ENCODE measurements at places on chromosomes 2 and 18.

DNA sequence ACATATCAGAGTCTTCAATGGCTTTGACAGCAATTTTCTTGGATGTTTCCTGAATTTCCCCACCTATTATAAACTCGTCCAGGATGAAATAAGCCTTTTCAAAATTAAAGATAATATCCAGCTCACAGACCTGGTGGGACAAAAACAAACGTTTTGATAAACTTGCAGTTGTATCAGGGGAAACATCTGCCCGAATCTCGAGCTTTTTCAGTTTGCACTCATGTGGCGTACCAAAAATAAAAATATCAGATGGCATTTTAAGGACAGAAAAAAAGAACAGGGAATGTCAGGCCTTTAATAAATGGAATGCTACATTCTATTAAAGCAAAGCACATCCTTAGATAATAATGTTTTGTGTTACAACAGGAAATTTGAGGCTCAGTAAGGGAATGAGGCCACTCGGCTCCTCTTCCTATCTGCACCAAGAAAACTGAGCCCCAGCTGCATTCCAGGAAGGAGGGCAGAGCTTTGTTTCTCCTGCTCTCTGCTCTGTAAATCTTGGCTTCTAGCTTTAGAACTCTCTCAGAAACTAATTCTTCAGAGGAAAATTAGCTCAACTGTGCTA, 72.1 kb downstream of the AP1S3 start:
- DNase-seq = no peak

DNA sequence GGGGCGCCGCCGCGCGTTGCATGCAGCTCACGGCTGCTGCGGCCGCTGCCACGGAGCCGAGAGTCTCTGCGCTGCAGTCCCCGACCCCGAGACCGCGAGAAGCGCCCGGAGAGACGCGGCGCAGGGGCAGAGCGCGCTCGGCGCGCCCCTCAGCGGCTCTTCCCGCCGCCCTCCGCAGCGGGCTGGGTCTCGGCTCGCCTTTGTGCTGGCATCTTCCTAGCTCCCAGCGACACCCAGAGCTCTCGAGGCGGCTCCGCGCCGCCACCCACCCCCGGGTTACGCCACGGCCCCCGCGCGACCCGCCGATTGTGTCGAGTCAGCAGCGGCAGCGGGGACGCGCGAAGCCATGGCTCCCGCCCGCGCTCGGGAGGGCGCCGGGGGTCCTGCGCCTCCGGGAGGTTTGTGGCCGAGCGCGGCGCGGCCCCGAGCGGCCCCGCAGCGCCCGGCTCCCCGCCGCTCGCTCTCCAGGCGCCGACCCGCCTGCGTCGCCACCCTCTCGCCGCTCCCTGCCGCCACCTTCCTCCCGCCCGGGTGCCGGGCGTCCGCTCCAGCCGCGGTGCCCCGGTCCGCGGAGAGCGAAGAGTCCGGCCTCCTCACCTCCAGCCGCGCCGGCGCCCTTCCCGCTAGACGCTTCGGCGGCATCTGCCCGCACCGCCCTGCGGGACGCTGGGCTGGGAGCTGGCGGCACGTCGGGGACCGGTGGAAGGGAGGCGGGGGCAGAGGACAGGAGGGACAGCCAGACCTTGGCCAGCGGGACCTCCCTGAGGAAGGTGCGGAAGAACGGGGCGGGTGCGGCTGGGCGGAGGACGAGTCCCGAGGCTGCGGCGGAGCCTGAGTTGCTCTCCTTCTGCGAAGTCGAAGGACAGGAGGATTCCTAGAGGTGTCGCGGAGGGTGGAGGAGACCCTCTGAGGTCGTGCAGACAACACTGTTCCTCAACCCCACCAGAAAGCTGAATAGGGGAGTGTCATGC, 46.3 kb upstream of the CCDC150 start:
- DNase-seq = peak; percentile 45

DNA sequence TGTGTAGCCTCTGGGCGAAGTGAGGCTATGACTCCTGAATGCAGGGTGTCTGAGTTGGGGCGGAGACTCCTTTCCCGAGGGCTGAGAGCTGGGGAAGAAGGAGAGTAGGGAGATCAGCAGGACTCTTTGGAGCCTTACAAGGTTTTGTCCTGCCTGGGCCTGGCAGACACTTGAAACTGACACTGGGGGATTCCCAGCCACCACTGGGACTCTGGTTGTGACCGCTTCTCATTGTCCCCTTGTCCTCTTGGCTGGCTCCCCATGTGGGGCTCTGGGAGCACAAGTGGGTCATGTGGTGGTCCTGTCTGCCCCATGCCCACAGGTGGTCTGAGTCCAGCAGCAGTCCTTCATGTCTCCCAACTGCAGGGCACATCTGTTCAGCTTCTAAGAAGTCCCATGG, 78.2 kb upstream of the MGAT4A start:
- no peak for DNase-seq

DNA sequence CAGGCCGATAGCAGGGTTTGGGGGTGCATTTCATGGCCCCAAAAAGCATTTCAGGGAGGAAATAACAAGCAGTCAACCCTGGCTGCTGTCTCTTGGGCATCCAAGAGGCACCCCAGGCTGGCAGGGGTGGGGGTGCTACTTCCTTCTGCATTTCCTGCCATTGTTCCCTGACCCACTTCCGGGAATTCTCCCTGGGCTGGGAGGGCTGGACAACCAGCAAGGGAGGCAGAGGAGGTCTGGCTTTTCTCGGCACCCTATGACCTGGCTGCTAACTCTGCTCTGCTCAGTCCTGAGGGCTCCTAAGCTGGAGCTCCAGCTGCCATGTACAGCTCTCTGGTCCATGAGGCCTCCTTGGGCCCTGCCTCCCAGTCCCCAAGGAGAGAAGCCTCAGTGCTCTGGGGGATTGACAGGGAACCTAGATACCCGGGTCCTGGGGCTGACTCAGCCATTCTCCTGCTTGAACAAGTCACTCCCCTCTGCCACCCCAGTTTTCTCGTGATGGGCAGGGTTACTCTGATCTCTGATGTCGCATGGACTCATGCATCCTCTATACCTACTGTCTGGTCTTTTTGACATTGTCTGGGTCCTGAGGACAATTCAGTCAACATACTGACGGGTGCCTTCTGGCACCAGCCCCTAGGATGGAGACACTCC, 47.2 kb downstream of the DYSF start:
- no peak for DNase-seq

DNA sequence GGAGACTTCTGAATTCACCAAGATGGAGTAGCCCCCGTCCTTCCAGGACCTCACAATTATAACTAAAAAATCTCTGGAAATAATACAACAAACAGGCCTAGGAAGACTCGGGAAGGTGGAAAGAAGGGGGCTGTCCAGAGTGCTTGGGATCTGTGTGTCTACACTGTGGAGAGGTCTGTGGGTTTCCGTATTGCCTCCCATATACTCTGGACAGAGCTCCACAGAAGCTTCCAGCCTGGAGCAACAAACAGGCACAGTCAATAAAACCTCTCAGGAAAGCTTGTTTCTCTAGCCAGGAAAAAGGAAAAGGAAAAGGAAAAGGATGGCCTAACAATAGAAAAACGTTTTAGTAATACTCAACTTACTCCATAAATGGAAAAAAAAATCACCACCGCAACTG, 655.9 kb downstream of the DSC3 start:
- no peak for DNase-seq

GRCh38 chr2:80496346-80496745, 191.8 kb upstream of the LRRTM1 start:
- no peak for DNase-seq

DNA sequence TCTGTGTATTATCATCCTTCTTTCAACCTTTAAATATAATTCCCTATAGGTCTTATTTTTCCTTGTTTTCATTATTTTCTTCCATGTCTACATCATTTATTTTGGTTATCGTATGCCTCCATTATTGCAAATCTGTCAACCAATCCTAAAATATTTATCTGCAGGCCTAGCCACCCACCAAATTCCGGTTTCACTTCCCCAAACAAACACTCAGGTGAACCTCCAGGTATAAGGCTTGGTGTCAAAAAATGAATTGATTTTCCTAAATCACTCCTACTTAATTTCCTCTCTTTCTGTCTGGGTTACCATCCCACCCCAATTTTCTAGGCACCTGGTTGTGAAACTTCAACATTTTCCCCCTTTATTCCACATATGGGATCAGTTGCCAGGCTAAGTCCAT, 111.9 kb upstream of the LINC00305 start:
- no peak for DNase-seq

- no peak for DNase-seq
Observed at GRCh38 chr2:14759082-14759481, 126.6 kb downstream of the LRATD1 start.

GRCh38 chr2:175792199-175792598, 209.9 kb downstream of the LNPK start:
- DNase-seq = no peak

GRCh38 chr2:143398781-143399180, 269.6 kb downstream of the ARHGAP15 start:
- no peak for DNase-seq

- peak; percentile 29 for DNase-seq
Observed at GRCh38 chr2:152925547-152926448, 207.4 kb downstream of the ARL6IP6 start.

- DNase-seq = no peak
Observed at GRCh38 chr18:50393802-50394201, 19.0 kb downstream of the SKA1 start.

GRCh38 chr2:217095511-217096205, 235.8 kb upstream of the TNP1 start:
- no peak for DNase-seq

DNA sequence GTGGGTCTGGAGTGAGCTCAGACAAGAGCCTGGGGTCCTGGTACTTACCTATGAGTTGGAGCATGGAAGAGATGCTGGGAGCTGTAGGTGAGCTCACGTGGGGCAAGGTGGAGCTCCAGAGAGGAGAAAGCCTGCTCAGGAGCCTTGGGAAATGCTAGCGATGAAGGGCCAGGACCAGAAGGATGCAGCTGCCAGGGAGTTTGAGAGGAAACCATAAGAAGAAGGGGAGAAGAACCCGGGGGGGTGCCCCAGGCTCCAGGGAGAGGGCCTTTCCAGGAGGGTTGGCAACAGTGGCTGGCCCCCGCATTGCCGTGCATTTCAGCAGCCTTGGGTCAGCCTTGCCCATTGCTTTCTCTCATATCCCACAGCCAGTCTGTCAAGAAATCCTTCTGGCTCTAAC, 268.7 kb downstream of the GLI2 start:
- DNase-seq = no peak

DNA sequence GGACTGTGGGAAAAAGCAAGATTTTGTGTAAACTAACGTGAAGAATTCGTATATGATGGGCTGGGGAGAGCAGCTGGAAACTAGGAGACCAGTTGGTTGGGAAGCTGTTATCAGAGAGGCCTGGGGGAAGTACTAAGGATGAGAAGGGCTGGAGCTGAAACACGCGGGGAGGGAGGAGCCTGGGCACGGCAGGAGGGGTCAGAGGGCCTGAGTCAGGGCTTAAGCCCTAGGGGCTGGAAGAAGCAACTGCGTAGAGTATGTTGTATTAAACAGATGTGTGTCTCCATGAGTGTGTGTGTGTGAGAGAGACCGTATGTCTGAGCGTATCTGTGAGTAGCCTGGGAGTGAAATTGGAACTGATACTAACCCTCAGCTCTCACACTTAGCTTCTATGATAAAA, 8.4 kb downstream of the POMC start:
- DNase-seq = no peak

GRCh38 chr2:134489732-134490384, 228.9 kb downstream of the TMEM163 start:
- no peak for DNase-seq

GRCh38 chr2:128446049-128446873, 127.6 kb upstream of the HS6ST1 start:
- no peak for DNase-seq

- no peak for DNase-seq
Observed at GRCh38 chr2:173860082-173860481, 105.1 kb downstream of the SP3 start.

DNA sequence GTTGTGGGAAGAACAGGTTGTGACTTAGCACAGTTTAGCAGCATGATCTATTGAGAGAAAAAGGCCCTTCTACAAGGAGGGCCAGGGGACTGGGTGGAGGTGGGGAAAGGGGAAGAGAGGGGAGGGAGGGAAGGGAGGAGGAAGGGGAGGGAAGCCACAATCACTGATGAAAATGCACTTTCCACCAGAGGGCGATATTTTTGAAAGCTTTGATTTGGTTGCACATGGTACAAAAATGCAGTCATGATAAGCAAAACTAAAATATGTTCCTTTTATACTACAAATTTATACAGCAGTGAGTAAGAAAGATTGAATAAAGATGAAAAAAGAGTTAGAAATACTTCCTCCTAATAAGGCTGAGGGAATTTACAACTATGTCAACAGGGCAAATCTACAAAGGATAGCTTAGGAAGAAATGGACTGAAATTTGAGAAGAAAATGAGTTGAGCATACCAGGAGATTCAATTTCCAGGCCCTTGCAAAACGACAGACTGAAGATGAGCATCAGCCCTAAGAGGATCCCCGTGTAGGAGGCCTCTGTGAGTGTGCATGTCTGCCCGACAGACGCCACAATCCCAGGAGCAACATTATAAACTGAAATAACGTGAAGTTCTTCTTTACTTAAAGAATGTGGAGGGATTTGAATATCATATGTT, 17.2 kb downstream of the SH3YL1 start:
- DNase-seq = no peak

- DNase-seq = no peak
Observed at GRCh38 chr18:79961527-79962291, 2.7 kb upstream of the HSBP1L1 start.

DNA sequence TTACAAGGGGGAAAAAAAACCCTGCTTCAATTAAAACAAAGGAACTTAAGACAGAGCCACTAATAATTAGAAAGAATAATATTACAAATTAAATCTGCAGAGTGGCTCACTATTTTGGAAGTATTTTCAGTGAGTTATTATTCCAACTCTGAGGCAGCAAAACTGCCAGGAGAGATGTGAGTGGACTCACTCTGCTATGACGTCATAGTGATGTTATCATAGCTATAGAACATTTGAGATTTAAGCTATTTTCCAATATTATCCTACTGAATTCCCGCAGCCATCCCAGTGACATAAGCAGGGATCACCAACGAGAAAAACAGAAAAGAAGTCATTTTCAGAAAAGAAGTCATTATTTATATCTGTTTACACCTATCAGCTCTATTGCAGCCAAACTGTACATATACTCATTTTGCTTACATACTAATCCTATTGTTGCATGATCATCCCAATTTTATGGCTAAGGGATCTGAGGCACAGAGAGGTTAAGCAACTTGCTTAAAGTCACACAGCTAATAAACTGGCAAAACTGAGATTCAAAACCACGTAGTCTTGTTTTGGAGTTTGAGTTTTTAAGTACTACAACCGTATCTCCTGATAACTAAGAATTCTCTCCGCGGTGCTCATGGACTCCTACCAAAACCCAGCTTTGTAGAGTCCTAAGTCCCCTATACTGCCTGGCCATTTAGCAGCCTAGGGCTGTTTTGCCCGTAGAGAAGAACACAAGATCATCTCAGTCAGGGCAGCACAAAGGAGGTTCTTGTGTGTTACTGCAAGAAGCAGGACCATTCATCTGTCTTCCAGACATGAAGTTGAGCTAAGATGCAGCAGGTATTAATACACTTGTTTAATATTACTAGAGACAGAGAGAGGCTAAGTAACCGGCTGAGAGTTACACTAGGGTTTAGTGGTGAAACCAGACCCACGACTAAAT, 299.8 kb downstream of the TCF4 start:
- no peak for DNase-seq

GRCh38 chr2:55948176-55948923, 24.8 kb upstream of the EFEMP1 start:
- DNase-seq = no peak

GRCh38 chr18:10442551-10442971, 11.9 kb upstream of the APCDD1 start:
- no peak for DNase-seq

- peak; percentile 69 for DNase-seq
Observed at GRCh38 chr18:9333441-9334328, 888 bp upstream of the TWSG1 start.

- DNase-seq = peak; percentile 88
Observed at GRCh38 chr2:149365931-149366583, 35.7 kb downstream of the LYPD6 start.

Measured in NCI-H526 treated with DMSO at 0.1 percent for 48 hours (cell line).